ENCODE measurements at places on chromosomes 11 and 22.

DNA sequence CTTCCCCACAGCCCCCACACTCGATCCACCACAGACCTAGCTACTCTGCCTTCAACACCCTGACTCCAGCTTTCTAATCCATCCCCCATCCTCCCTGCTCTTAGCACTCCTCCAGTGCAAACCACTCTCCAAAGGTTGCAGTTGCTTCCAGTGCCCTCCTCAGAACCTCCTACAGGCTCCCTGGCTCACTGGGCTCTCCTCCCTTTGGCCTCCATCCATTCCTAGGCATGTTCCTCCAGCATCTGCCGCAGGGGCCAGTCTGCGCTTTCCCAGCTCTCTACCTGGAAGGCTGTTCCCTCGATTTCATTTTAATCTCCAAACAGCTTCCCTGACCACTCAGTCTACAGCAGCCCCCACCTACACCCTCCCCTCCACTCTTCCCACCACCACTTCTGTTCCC is 133.8 kb downstream of the SPATA19 start:
- no peak for DNase-seq

- no peak for DNase-seq
These were observed at the start of gene DESI1 for GRCh38 chr22:41620589-41621098. TSS of gene DESI1 (minus strand) at chr22:41621043. CDS start at chr22:41620839, 204 bp downstream.

GRCh38 chr11:81942646-81943045 is 791.0 kb downstream of the FAM181B start:
- DNase-seq = no peak

GRCh38 chr22:30411780-30412179 is 13.8 kb upstream of the MTFP1 start:
- DNase-seq = no peak

DNA sequence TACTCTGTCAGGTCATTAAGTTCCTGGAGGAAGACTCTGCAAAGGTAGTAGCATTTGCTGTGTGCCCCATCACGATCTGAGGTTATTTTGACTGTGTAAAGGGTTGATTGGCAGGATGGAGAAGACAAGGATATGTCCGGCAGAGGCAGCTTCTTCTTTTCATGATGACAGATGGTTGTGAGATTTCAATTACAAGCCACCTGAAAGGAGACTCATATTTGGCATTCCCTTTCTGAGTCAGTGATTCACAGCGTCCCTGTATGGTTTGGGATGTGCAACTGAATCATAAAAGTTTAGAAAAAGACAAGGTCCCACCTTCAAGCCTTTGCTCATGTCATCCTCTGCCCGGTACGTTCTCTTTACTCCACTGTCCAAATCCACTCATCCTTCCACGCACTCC is 113.4 kb downstream of the MTNR1B start:
- DNase-seq = no peak

- DNase-seq = no peak
These were observed 499.3 kb upstream of the TENM4 start for GRCh38 chr11:79940165-79940564.

DNA sequence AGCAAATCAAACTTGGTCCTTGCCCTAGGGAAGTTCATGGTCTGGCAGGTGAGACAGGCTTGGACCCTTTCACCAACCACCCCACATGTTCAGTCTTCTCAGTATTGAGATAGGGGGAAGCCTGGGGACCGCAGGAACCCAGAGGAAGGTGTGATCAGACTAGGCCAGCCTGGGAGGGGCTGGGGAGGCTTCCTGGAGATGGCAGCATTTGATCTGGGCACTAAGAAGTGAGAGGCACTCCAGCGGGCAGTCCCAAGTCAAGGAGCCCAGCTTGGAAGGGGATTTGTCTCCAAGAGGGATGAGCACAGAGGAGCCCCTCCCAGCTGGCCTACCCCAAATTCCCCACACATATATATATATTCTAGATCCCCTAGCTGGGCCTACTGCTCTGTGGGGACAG is 5.4 kb downstream of the LRRC32 start:
- no peak for DNase-seq

DNA sequence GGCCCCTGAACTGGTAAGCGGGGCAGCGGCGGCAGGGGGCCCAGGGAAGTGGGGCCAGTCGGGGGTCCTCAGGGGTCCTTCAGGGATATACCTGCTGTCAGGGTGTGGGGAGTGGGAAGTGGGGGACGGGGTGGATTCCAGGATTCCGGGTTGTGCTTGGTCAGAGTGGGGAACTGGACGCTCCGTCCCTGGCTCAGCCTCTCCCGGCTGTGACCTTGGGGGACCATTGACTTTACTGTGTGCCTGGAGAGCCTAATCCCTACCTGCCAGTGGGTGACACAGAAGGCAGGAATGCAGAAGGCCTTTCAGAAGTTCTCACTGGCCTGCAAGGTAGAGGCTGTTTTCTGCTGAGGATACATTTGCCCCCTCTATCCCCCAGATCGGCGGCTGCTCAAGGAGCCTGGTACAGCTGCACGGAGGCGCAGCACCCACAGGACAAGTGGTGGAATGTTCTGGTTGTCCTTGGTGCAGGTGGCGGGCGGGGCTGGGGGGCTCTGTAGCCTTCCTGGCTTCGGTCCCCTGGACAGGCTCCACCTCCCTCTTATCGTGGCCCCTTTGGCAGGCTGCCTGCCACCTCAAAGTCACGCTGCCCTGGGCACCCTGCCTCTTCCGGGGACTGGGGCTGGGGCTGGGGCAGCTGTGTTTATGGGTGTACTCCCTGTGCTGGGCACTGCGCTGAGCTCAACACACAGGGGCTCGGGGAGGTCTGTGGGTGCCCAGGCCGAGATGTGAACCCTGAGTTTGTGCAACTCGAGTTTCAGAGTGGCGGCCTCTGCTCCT is 18.4 kb downstream of the KCNQ1 start:
- no peak for DNase-seq

GRCh38 chr22:32533265-32534111 is 58.9 kb downstream of the FBXO7 start:
- DNase-seq = no peak

- no peak for DNase-seq
These were observed 106.2 kb downstream of the IGLL1 start for GRCh38 chr22:23473901-23474300.

DNA sequence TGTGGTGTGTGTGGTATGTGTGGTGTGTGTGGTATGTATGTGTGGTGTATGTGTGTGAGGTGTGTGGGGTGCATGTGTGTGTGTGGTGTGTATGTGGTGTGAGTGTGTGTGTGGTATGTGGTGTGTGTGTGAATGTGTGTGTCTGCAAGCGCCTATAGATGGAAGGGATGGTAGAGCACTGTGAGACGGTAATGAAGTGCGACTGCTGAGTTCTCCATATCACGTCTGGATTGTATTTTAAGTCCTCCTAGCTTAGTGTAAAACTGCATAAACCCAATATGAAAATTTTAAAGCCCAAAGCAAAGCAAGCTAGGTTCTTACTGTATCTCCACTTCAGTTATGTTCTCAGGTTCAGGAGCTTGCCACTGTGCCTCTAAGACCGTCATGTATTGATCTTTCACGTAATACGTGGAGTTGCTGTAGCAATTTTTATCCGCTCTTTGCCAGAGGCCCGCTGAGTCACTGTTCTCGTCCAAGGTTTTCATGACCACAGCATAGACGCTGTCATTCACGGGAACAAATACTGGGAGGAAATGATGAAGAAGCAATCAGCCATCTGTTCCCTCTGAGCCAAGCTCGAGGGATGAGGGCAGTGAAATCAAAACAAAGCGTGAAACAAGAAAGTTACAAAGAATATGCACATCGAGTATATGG is 5.5 kb downstream of the PLET1 start:
- DNase-seq = peak; percentile 26

DNA sequence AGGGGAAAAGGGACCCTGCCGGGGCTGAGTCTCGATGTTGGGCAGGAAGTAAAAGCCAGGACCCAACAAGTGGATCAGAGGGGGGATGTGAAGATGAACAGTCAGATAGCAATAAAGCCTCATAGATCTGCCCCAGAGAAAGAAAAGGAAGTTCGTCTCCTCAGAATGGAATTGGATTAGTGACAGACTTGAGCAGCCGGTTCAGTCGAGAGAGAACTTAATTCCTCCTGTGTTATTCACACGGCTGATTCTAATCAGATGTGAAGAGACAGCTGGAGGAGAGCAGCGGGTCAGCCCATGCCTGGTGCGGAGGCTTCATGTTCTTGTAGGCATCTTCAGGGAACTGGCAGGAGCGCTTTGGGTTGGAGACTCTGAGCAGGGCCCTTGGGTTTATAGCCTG is 29.3 kb upstream of the CABP7 start:
- DNase-seq = peak; percentile 14

GRCh38 chr11:44736791-44737190 is 10.0 kb downstream of the TSPAN18 start:
- no peak for DNase-seq

- no peak for DNase-seq
These were observed 50.2 kb downstream of the APOL3 start for GRCh38 chr22:36110306-36110881.

DNA sequence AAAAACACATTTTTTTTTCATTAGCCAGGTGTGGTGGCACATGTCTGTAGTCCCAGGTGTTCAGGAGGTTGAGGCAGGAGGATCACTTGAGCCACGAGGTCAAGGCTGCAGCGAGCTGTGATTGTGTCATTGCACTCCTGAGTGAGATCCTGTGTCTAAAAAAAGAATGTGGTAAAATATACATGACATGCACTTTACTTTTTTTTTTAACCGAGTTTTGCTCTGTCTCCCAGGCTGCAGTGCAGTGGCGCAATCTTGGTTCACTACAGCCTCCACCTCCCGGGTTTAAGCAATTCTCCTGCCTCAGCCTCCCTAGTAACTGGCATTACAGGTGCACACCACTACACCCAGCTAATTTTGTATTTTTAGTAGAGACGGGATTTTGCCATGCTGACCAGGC is 22.5 kb upstream of the CLDN5 start:
- DNase-seq = no peak

- DNase-seq = no peak
These were observed 42.6 kb downstream of the ZNF215 start for GRCh38 chr11:6968816-6969215.

DNA sequence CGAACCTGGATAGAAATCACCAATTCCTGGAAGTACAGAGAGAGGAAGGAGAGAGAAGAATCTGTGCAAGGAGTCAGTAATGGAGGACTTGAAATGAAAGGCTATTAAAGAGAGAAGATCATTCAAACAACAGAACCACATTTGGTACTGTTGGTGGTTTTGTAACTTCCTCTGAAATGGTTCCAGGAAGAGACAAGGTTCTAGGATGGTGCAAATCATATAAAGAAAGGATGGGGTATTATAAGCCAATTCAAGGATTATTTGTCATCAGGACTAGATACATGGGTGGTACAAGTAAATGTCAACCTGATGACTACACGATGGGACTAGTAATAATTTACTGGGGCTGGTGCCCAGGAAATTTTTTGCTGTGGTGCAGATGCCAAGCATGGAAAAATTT is 28.9 kb upstream of the TMA7B start:
- no peak for DNase-seq

- no peak for DNase-seq
These were observed 226.1 kb upstream of the NARS2 start for GRCh38 chr11:78800756-78801155.

DNA sequence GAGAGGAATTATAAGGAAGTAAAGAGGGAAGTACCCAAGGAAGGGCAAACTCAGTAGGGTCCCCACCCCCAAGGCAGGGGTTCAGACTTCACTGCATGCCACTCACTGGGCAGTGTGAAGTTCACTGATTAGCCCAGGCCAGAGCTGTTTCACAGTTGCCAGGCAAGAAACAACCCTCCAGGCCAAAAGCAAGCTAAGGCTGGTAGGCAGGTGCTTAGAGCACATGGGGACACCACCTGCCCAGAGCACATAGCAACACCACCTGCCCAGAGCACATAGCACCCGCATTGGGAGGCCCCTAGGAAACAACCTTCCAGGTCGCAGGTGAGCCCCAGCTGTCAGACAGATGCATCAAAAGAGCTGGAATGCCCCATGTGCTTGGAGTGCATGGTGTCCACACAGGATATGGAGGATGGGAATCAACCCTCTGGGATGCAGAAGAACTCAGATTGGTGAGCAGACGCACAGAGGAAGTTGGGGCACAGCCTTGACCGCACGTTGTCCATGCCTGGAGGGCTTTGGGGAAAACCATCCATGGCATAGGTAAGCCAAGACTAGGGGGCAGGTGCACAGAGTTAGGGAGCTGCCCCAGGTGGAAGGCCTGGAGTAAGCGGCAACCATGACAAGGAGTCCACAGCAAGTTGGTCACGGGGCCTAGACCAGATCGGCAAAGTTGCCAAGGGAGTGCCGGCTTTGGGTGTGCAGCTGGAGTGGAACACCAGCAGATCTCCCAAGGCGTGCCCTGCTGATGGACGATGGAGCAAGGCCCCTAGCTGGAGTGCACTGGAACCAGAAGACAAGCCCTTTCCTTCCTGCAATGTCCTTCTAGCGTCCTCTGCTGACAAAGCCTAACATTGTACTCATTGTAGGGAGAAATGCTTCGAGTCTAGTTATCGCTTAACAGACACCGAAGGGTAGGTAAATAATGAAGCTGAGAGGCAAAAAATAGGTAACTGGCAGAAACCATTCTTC is 7.8 kb upstream of the TMEM216 start:
- DNase-seq = no peak

GRCh38 chr11:110124605-110125004 is 31.4 kb downstream of the ZC3H12C start:
- no peak for DNase-seq

GRCh38 chr11:102226702-102227490 is 90.4 kb upstream of the BIRC3 start:
- DNase-seq = no peak

- no peak for DNase-seq
These were observed 41.1 kb downstream of the TRIM66 start for GRCh38 chr11:8641332-8641731.

- no peak for DNase-seq
These were observed 1.5 kb downstream of the GAL start for GRCh38 chr11:68685656-68686380.

- DNase-seq = no peak
These were observed at the start of gene FERMT3 for GRCh38 chr11:64206457-64207255. TSS of gene FERMT3 (plus strand) at chr11:64206721. CDS start at chr11:64207365, 644 bp downstream.

DNA sequence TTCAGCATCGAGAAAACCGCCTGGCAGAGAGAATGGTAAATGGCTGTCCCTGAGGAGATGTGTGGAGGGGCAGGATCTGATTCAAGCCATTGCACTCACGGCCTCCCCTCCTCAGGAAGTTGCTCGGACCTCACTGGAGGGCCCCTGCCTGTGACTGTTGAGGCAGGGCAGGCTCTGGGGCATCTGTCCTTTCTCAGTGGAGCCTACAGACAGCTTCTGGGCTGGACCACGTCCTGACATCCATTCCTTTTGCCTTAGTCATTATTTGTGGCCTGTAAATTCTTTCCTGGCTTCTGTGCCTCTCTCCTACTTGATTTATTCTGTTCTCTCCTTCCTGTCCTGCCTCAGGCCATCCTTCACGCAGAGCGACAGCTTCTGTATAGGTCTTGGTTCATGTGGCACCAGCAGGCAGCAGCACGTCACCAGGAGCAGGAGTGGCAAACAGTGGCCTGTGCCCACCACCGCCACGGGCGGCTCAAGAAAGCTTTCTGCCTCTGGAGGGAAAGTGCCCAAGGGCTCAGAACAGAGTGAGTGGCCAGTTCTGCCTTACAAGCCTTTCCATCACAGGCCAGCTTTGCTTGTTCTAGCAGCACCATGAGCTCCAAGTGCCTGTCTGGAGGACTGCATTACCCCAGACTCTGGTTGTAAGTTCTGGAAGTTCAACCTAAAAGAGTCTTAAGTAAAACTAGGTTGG is 59.6 kb downstream of the PISD start:
- peak; percentile 59 for DNase-seq
